ENCODE measurements at places on chromosomes 11 and 22.

DNA sequence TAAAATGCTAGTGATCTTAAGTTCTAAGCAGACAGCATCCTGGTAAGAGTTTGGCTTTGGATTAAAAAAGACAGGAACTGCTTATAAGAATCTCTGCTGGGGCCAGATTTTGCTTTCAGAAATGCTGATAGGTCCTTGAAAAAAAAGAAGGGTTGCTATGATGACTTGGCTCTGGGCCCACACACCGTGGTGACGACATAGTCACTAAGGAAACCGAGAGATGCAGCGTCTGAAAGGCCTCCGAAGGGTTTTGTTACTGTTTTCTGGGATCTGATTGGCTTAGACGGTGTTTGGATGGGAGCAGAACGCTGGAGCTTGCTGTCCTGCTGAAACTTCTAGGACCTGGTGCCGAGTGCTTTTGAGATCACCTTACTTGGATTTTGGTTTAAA lies 8.4 kb downstream of the FAM118A start:
- DNase-seq, result peak; percentile 82

GRCh38 chr11:46277622-46278386 lies at the start of gene CREB3L1:
Gene CREB3L1 (plus strand): TSS chr11:46277662. CDS start chr11:46278112, 450 bp downstream.
- no peak for DNase-seq

GRCh38 chr11:108780119-108780518 lies 115.2 kb downstream of the DDX10 start:
- no peak for DNase-seq

- no peak for DNase-seq
Measured at GRCh38 chr11:33723238-33723881, 12.9 kb downstream of the CD59 start.

GRCh38 chr11:70201882-70202861 lies 924 bp upstream of the FADD start:
- no peak for DNase-seq

- no peak for DNase-seq
Measured at GRCh38 chr22:49329636-49330035, 498.0 kb downstream of the BRD1 start.

- no peak for DNase-seq
Measured at GRCh38 chr11:64713781-64714363, 9.1 kb downstream of the NRXN2 start.

DNA sequence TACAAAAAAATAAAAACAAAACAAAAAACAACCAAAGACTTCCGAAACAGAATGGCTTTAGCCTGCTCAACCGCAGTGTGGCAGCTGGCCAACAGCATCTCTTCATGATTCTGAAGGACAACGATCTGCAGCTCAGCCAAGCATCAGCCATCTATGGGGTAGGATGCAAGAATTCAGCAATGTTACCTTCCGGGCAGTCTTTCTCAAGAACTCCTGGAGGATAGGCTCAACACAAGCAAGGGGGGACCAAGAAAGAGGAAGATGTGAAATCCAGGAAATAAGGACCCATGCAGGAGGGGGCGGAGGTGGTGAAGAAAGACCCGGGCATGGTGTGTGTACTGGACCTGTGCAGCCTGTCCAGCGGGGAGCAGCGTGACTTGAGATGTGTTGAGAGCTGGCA lies 3.5 kb upstream of the TSPO start:
- no peak for DNase-seq
